Vagina (tissue), 2 donors: ENCODE measurements at places on chromosomes 12 and 14.

DNA sequence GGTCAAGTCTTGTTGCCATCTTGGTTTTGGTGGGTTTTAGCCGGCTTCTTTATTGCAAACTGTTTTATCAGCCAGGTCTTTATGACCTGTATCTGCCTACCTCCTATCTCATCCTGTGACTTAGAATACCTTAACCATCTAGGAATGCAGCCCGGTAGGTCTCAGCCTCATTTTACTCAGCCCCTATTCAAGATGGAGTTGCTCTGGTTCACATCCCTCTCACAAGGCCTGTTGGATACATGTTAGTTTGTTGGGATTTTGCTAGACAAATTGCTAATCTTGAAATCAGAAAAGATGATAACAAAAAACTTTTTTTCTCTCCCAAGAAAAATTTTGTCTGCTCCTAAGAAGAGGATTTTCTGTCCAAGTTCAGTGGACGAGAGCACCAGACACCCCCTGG lies 27.6 kb upstream of the CCDC63 start:
- no peak for DNase-seq

GRCh38 chr12:1801303-1801975 lies 18.9 kb upstream of the LRTM2 start:
- no peak for DNase-seq

GRCh38 chr12:31853520-31853919 lies 105.7 kb upstream of the RESF1 start:
- no peak for DNase-seq

GRCh38 chr12:1188016-1188415 lies 197.0 kb downstream of the ERC1 start:
- DNase-seq: no peak

DNA sequence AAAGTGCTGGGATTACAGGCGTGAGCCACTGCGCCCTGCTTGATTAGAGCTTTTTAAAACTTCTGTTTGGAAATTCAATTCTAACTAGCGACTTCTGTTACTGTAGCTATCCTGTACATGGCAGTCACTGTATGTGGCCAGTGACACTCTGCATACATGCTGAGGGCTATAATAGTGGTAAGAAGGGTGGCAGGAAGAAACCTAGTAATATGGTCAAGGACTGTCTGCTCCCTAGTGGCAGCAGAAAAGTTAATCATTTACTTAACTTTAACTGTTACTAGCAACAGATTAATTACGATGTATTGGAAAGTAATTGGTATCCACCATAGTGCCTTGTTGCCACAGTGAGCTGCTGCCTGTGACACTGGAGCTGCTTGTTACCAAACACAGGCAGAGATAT lies 149.0 kb downstream of the KITLG start:
- no peak for DNase-seq

DNA sequence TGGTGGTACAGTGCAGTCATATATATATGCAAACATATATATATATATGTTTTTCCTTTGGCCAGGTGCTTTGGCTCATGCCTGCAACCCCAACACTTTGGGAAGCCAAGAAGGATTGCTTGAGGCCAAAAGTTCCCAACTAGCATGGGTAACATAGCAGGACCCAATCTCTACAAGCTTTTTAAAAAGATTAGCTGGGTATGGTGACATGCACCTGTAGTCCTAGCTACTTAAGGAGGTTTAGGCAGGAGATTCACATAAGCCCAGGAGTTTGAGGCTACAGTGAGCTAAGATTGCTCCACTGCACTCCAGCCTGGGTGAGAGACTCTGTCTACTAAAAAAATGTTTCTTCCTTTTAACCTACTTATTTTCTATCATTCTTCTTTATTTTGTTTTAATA lies 10.2 kb downstream of the PZP start:
- no peak for DNase-seq

DNA sequence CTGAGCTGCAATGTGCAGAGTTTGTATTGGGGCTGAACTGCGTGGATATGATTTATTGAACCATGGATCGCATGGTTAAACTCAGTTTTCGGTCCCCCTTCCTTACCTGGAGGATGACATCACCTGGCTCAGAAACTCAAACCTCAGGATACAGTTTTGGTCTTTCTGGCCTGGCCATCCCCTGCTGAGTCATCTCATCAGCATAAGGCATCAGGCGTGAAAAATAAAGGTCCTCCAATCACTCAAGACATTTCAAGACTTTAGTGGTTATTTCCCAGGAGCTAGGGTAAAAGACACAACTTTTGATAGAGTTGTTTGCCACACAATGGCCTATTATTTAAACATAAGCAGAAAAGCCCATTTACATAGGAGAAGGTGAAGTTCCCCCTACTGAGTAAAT lies 631.1 kb upstream of the TMEM132C start:
- DNase-seq: no peak

- DNase-seq: no peak
These were observed 693.3 kb downstream of the MED13L start for GRCh38 chr12:115584156-115584555.

DNA sequence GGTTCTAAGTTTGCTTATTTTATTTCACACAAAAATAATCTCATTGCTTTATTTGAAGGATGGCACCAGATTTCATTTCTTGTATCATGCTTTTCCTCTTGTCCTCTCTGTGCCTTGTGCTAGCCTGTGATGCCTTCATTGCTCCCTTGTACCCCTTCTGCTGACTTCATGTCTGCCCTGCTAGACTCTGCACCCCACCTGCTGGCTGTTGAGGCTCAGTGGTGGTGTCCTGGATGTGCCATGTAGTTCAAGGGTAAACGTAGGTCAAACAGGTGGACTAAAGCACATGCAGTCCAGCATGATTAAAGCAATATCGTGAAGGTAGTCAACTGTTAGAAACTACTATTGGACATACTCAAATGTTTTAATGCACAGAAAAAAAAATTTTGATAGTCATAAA lies 21.6 kb downstream of the MRPS35 start:
- DNase-seq: no peak

DNA sequence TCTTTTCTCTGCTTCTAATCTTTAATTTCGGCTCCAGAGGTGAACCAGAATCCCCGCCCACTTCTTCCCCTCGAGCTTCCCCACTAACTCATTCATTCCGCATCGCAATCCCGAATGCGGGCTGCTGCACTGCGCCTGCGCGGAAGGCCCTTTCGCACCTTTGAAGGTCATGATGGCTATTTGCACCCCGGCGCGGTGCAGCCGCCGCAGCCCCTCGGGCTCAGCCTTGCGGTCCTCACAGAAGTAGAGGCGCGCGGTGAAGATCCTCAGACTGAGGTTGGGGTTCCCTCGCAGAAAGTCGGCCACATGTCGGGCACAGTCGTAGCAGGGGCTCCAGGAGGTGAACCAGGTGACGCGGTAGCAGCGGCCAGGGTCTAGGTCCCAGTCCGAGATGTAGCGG lies 7.6 kb downstream of the AICDA start:
- no peak for DNase-seq

DNA sequence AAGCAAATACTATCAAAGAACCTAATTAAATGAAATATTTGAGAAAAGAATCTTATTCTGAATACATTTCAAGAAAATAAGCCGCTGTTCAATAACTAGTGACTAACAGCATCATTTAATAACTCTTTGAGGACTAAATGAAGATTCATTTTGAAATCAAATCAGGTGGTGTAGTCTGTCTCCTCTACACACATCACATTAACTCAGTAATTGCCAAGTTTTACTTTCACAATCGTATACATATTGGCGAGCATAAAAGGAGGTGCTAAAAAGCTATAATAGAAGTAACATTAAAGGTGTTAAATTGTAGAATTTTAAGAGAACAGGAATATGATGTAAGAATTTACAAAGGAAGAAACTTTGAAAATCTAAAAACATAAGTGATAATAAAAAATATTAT lies 185.1 kb downstream of the MDGA2 start:
- DNase-seq: no peak

GRCh38 chr14:82776958-82777357 lies 1243.3 kb upstream of the SEL1L start:
- no peak for DNase-seq

GRCh38 chr12:22318108-22318737 lies 16.3 kb downstream of the ST8SIA1 start:
- DNase-seq: no peak

DNA sequence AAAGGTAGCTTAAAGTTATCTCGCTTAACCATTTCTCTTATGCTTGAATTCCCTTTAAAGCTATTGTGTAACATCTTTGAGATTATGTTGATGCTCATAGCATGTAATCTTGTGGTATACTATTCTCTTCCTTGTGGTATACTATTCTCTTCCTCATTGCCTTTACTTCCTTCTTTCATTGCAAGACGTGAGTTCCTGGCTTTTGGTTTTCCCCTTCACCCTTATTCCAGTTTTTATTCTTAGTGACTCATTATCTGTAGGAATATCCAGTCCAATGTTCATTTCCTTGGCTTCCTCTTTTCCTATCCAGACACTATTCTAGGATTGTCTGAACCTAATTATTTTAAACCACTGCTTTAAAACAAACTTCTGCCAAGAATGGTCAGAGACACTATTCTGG lies 564.0 kb downstream of the CCER1 start:
- DNase-seq: no peak

GRCh38 chr12:86283620-86284019 lies 27.4 kb upstream of the MGAT4C start:
- no peak for DNase-seq

DNA sequence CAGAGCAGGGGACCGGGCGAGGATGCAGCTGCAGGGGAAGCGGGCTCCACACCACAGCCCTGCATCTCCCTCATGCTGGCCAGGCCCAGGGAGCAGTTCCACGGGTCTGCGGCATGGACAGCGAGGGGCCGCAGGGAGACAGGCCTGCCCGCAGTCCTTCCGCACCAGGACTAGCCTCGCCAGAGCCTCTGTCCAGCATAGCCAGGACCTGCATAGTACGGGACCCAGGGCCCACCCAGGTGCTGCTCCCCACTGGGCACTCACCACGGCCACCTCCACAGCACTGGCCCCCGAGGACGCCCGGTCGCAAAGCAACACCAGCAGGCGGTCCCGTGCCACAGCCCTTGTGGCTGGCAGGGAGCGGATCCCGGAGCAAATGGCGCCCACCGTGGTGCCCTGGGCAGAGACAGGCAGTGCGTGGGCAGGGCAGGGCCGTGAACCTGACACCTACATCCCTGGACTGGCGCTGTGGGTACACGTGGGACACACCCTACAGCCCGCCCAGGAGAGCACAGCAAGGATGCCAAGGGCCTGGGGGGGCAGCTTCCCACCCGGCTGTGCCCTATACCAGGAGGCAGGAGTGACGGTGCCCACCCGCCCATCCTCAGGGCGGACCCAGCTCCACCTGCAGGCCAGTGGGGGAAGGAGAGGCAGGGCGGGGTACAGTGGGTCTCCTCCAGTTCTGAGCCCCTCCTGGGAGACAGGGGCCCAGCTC lies 23.8 kb downstream of the JAG2 start:
- DNase-seq: no peak

GRCh38 chr14:55545779-55546178 lies 34.2 kb upstream of the KTN1 start:
- DNase-seq: no peak

GRCh38 chr14:77086017-77086727 lies 11.9 kb upstream of the CIPC start:
- DNase-seq: no peak

DNA sequence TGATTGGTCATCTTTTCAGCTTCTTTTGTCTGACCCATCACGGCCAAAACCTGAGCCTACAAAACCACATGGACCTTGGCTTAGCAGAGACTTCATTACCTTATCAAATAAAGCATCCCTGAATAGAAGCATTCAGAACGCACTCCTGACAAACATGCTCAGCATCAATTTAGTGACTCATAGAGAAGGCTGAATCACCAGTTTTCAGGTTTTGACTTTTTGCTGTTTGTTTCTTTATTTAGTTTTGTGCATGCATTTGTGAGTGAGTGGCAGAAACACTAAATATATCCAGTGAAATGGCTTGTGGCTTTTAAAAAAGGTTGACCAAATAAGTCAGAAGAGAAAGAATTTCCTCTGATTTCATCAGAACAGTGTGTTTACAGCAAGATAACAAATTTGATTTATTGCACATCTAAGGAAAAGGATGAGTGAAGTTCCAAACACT lies 19.0 kb upstream of the OVCH1 start:
- DNase-seq: no peak

- no peak for DNase-seq
These were observed 24.0 kb downstream of the CHGA start for GRCh38 chr14:92946847-92947545.

GRCh38 chr12:92769124-92769901 lies 66.5 kb downstream of the PLEKHG7 start:
- DNase-seq: no peak

DNA sequence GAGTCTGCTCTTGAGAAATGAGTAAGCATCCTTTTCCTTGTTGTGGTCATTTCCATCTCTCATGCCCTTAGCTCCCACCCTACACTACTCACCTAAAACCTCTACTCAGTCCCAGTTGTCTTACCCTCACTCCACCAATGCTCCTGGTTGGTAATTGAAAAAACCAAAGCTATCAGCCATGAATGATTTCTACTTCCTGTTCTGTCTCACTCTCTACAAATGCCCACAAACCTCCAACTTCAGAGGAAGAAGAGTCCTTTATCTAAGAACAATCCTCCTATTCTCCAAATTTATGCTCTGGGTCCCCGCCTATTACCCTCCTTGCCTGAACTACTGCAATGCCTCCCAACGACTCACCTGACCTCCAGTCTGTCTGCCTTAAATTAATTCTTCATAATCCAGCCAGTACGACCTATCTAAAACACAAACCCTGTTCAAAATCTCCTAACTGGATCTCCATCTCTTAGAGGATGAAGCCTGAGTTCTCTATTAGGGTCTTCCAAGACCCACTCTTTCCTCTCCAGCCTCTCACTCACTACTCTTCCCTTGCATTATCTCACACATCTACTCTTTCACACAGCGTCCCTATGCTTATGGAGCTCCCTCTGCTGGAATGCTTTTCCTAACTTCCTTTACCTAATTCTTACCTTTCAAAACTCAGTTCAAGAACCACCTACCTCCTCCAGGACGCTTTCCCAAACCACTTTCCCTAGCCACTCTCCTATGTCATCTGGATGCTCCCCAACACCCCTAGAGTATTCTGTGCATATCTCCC lies 2.2 kb downstream of the DHRS1 start:
- DNase-seq: no peak

DNA sequence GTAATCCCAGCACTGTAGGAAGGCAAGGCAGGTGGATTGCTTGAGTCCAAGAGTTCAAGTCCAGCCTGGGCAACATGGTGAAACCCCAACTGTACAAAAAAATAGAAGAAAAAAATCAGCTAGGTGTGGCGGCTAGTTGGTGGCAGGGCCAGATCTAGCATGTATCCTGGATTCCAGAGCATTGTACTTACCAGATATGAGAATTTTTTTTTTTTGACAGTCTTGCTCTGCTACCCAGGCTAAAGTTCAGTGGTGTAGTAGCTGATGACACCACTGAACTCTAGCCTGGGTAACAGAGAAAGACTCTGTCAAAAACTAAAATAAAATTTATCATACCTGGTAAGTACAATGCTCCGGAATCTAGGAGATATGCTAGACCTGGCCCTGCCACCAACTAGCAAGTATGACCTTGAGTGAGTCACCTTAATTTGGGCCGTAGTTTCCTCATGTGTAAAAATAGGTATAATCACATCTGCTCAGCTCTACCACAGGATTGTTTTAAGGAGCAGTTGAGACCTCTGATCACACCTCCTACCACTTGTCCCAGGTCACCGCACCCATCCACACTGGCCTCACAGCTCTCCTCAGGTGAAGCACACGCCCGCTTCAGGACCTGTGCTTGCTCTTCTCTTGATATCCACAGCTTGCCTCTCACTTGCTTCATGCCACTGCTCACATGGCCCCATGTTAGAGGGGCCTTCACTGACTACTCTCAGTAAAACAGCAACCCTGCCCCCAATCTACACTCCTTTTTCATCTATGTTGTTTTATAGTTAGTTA lies 140.2 kb downstream of the STXBP6 start:
- DNase-seq: no peak
